Activated effector memory CD4-positive, alpha-beta T cell treated with anti-CD3 and anti-CD28 coated beads, Interleukin-2, amount 50 U/mL, for 16 hours (primary cell): ENCODE measurements at places on chromosomes 3 and 15.

GRCh38 chr3:98594628-98595324 is 1.4 kb upstream of the CPOX start:
- no peak for DNase-seq

GRCh38 chr15:101373577-101373976 is 78.5 kb upstream of the SNRPA1 start:
- no peak for DNase-seq

DNA sequence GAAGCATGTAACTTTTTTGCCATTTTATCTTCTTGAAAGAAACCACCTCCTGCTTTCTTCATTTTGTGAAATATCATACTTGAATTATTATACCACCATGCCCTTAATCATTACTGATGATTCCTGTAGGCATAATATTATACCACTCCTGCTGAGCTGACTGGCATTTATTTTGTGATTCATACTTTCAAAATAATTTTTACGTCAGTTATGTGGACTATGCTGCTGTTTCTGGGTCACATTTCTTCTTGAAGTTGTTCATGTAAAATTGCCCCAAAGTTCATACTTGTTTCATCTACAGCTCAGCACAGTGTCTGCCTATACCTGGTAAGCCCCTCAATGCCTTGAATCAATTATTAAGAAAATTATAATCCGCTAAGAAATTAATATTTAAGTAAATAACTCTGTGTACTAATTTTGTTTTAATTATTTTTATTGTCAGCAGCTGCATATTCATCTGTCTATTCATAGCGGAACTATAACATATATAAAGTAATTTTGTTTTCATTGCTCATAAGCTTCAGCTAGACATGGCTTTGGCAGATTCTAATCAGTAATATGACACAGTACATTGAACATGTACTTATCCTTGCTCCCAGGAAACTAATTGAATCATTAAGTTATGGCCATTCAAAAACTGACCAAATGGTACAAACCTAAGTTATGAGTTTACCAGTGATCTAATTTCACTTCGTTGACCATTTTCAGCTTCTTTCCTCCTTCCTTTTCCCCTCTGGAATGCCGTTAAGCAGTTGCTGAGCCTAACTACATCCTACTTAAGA is 160.0 kb downstream of the NAALADL2 start:
- DNase-seq: no peak

- no peak for DNase-seq
Observed at GRCh38 chr3:20589275-20589674, 403.3 kb upstream of the SGO1 start.
